ENCODE measurements at places on chromosomes 4 and X.

DNA sequence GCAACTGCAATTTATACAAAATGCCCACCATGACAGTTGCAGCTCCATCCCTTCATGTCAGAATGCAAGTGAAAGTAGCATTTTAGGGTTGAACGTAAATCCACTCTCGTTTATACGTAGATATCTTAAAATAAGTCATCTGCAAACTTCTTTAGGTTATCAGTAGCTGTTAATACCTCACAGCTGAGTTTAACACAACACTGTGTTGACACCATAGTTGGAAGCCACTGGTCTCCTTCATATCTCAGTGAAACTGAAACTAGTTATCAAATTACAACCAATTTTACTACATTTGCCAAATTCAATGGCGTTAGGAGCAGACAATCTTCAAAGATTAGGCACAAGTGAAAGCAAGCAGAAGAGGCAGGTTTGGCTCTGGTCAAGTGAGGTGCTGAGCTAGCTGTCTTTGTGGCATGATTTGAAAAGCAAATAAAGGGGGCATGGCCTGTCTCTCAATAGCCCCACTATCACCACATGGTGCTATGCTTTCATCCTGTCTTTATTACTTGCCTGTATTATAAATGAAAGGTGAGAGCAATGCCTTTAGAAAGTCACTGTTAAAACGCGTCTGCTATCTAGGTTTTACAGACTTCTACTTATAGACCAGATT, 12.3 kb downstream of the PPP3CA start:
- no peak for DNase-seq

DNA sequence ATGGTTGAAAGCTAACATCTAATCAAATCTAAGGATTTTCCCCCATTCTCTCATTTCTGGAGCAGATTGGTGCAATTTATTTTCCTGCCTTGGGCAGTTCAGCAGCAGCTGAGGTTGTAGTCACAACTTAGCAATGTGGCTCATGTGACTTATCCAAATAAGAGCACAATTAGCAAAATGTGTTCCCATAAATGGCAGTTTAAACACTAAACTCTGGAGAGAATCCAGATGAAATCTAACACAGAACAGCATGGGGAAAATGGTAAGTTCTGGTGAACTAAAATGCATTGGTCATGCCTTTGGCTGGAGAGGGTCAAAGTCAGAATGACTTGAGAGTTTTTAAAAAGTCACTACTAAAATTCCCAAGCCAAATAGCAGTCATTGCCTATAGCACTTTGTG, 422.6 kb upstream of the DIPK2B start:
- no peak for DNase-seq

GRCh38 chrX:50100188-50100587, 100.6 kb downstream of the AKAP4 start:
- DNase-seq, result no peak

- no peak for DNase-seq
Measured at GRCh38 chr4:124279741-124280140, 432.8 kb downstream of the ANKRD50 start.
